Stimulated activated CD8-positive, alpha-beta memory T cell treated with anti-CD3 and anti-CD28 coated beads, Interleukin-2, amount 100 ng/mL, for 1 hour (primary cell): ENCODE measurements at places on chromosomes 3 and 15.

GRCh38 chr15:32994810-32995424 is 199.6 kb downstream of the FMN1 start:
- DNase-seq, result no peak

DNA sequence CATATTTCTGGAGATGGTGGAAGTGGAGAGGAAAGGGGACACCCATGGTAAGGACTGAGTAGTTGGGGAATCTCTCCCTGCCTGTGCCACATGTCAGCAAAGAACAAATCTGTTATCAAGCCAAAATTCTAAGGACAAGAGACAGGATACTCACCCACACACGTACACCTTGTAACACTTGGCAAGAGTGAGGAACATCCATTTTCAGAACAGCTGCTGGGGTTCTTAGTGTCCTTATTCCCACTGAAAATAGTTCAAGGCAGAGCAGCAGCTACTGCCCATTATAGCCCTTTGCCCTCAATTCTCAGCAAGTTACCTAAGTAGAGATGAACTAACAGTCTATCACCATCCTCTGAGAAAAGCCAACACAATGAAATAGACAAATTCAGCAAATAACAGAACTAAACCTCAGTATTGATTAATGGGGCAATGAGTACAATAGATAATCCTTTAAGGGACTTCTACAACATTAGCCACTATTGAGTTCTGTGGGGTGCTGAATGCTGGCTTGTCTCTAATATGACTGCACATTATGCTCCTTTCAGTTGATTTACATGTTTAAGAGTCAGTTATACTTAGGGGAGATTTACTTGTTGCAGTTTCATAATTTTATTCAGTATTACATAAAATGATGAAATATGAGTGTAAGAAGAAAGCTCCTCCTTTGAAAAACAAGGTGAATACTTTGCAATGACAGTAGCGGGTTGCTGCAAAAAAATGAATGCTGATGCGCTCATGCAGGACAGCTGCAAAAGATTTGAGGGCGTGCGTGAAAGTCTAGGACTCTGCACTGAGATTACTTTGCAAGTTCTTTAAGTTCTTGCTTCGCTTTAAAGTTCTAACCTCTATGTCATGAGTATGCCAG is 22.4 kb downstream of the SENP5 start:
- DNase-seq, result no peak

DNA sequence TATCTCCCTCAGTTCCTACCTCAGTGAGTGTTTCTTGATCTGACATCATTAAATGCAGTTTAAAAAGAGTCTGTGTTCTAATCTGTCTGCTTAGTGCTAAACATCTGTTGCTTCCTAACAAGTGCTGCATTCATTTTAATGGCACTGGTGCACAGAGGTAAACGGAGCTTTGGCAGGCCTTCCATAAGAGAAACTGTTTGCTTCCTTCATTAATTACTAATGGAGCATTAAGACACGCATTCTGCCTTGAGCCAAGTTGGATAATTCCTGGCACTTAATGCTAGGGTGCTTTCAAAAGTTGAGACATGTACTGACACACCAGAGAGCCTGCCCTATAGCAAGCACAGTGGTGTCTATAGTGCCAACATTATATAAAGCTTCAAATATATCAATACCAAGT is 34.7 kb downstream of the SCG5 start:
- no peak for DNase-seq

DNA sequence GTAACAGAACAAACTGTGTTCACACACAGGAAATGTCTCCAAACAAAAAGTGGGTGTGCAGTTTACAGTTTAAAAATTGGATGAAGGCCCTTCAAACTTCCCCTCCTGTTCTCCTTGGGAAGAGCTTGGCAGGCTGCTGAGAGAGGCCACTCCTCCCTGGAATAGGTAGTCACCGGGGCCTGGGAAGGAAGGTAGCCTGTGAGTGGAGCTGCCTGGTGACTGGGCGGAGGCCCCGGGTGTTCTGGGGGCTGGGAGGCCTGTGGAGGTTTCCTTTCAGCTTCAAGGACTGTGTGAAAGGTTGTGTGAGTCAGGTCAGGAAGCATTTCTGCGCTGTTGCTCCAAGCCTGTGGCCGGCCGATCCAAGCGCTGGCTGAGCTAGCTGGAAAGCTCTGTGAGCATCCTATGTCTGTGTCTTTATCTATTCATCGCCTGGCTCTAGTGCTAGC is 14.1 kb downstream of the SLCO3A1 start:
- DNase-seq, result no peak

GRCh38 chr3:43435706-43436105 is 149.4 kb downstream of the SNRK start:
- DNase-seq, result no peak

DNA sequence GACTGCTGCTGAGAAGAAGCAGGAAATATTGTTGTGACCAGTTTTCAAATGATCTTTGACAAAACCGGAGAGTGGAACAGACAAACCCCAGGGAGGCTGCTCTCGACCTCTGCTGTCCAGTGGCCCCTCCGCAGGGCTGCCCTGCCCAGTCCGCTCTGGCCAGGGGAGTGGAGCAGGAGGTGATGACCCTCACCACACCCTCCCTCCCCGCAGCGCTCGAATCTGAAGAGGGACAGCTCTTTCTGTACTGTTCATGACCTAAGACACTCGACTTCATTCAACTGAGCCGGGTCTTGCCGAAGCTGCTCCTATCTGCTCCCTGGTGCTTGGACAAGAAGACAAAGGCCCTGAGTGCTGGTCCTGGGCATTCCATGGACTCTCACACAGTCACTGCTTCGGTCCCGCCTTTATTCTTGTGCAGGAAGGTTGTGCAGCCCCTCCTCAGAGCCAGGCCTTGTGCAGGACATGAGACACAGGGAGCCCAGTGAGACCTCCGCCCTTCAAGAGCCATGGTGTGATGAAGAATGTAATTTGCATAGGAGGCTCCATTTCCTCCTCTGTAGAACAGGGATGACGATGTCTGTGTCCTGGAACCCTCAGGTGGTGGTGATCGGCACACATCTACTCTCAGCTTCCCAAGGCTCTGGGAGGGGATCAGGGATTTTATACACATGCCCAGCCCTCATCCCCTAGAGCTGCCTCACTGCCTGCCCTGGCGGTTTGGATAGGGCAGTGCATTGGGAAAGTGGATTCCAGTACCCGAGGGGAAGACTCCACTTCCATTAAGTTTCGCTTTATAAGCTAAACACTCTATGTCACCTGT is 97.1 kb upstream of the PRR20G start:
- no peak for DNase-seq

DNA sequence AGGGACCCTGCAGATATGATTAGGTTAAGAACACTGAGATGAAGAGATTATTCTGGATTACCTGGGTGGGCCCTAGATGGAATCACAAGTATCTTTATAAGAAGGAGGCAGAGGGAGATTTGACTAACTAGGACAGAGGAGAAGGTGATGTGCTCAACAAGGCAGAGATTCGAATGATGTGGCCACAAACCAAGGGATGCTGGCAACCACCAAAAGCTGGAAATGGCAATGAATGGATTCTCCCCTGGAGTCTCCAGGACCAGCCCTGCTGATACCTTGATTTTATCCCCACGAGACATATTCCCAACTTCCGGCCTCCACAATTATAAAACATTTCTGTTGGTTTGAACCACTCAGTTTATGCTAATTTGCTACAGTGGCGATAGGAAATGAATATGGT is 42.9 kb downstream of the RGMA start:
- no peak for DNase-seq

DNA sequence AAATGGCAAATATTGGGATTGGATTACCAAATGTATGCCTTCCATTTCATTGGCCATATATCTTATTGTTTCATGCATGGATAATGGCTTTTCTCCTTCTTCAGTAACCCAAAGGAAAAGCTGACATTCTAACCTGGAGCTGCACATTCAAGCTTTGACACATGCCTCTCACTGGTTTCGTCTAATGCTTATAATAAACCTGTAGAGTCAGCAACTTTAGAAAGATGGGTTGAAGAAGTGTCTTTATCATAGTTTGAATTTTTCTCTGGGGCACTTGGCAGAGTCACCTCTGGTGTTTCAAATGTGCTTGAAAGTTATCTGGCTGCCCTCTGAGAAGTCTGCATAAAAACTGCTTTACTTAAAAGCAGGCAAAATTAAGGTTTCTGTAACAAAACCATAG is 55.4 kb upstream of the GOLGA8A start:
- DNase-seq, result no peak

DNA sequence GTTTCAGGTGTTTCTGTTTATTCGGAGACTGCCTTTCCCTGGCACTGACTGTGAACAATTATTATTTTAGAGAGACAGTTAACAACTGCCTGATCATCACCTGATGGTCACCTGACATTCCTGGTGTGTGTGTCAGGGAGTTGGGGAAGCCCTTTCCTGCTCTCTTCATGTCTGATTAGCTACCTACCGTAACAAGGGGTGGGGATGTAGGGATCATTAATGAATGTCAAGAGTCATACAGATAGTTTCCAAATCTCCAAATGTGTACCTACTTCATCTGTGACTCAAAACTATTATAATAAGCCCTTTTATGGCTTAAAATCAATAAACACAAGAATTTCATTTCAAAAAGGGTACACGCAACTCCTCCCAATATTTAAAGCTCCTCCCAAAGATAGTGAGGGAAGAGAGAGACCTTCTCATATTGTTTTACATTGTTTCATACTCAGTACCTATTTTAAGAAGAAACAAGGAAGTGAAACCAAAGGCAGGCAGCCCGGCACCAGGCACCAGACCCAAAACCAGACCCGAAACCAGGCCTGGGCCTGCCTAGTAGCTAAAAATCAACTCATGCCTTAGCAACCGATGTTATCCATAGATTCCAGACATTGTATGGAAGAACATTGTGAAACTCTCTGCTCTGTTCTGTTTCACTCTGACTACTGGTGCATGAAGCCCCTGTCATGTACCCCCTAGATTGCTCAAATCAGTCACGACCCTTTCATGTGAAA is 844.9 kb upstream of the ALCAM start:
- DNase-seq, result no peak

DNA sequence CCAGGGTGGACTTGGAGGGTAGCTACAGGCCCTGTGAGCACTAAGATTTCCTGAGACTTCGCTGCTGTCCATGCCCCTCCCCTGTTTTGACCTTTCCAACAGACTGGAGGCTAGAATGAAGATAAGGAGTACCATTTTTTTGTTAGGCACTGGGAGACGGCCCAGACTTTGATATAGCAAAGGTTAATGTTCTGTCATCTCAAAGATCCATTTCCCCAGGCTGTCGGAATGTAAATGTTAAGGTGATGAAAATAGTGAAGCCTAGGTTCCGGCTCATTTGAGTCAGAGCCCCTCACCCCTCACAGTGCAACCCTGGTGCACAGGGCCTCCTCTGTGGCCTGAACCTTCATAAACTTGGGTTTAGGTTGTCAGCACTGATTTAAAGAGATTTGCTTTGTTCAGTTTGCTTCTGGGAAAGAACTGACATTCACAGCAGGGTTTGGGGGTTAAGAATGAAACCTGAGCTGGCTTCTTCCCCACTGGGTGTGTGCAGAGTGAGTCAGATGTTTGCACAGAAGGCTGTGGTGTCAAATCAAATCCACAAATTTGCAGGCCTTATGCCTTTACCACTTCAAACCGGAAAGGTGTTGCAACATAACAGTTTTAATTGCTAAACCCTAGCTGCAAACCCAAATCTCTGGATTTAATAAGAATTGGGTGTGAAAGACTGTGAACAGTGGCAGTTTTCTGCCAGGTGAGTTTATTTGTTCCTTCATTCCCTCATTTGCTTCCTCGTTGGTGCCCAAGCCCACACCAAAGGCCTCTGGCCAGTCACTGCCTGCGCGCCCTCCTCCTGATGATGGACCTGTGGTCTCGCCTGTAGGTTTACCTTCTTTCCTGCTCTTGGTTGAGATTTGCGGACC is 20.6 kb upstream of the KCTD6 start:
- DNase-seq, result peak; percentile 21

DNA sequence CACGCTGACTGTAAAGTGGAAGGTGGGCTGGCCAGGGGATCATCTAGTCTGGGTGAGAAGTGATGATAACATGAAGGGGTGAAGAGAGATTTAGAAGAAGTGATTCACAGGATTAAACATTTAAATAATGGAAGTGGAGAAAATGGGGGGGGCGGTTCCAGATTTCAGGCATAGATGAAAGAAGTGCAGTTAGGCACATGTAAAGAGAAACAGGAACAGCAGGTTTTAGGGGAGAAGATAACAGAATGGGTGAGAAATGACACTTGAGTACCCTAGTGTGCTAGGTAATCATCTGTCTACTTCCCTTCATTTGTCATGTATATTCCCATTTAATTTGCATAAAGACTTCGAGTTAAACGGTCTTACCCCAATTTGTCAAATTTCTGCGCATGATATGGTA is 15.3 kb downstream of the B3GNT5 start:
- DNase-seq, result no peak

GRCh38 chr3:74033381-74033780 is 408.6 kb upstream of the PDZRN3 start:
- DNase-seq, result no peak

GRCh38 chr15:91196768-91197167 is 96.7 kb downstream of the SV2B start:
- no peak for DNase-seq

DNA sequence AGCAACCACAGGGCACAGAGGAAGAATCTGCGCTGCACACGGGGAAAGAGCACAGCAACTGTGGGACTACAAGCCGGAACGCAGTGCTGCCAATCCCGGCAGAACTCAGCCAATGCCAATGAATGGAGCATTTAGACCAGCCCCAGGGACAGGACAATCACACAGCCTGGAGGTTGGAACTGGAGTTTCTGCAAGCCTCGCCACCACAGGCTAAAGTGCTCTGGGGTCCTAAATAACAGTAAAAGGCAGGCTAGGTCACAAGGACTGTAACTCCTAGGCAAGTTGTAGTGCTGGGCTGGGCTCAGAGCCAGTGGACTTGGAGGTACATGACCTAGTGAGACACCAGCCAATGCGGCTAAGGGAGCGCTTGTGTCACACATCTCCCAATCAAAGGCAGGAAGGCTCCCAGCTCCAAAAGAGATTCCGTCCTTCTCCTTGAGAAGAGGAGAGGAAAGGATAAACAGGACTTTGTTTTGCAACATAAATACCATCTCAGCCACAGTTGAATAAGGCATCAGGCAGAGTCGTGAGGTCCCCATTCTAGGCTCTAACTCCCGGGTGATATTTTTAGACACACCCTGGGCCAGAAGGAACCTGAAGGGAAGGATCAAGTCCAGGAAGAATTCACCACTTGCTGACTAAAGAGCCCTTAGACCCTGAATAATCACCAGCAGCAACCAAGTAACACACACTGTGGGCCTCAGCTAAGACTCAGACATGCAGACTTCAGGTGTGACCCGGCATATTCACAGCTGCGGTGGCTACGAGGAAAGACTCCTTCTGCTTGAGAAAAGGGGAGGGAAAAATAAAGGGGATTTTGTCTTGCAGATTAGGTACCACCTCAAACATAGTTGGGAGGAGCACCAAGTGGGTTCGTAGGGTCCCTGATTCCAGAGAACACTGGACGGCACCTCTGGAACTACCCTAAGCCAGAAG is 85.5 kb upstream of the XXYLT1 start:
- DNase-seq, result no peak

DNA sequence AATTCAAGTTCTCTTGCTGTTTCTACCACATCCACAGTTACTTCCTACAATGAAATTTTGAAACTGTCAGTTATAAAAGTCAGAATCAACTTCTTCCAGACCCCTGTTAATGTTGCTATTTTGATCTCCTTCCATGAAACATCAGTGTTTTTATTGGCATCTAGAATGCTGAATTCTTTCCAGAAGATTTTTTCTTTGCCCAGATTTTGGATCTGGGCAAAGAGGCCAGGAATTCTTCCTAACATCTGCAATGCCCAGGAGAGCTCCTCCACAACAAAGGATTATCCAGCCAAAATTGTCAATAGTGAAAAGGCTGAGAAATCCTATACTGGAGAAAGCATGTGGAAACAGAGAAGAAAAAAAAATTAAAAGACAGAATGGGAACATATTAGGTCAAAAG is 75.5 kb downstream of the SERPINI1 start:
- DNase-seq, result no peak

- DNase-seq, result no peak
Observed at GRCh38 chr3:71395470-71395869, 188.1 kb downstream of the FOXP1 start.
